ENCODE measurements at places on chromosomes 4 and X.

DNA sequence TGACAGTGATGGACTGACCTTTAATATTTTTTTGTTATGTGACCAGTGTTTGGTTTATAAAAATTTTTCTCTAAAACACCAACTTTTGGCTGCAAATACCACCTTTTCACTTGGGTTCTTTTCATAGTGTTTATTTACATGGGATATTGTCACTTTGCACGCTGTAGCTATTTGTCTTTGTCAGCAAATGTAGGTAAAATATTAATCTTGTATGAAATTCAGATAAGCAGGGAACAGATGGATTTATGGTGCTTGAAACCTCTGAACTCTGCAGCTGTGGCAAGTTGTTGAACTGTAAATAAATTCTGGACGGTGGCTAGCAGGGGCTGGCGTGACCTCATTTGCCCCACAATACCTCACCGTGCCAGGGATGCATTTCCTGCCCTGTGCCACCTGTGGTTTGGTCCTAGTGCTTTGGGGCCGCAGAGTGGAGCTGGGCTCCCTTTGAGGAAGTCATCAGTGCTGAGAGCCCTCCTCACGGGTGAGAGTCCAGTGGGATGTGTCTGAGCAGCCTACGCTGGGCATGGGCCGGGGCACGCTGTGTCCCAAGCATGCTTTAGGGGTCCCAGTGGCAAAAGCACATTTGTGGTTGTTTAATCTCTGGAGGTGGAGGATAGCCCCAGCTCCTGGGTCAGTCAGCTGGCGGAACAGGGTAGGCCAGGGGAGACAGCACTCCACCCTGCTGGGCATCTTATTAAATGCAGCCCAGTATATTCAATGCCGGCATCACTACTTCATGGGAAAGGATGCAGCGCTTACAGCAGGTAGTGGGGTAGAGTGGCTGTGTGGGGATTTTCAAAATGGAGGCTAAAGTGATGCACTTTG, 108.6 kb downstream of the TBL1X start:
- DNase-seq, result peak; percentile 76

- DNase-seq, result no peak
These were observed 50.6 kb downstream of the ZNF157 start for GRCh38 chrX:47420962-47421361.

DNA sequence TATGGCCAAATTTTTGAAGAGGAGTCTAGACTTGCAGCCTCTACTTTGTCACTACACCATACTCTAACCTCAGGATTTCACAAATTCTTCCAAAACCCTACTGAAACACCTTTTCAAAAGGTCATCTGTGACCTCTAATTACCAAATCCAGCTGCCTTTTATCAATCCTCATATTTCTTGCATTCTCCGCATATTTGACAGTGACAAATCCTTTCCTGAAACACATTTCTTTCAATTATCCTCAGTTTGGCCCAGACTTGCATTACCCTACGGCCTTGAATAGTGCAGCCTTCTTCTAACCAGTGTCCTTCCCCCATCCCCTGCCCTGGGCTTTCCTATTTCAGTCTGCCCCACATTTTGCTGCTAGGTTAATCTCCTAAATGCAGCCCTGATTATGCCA, 25.5 kb downstream of the MID2 start:
- DNase-seq, result no peak

DNA sequence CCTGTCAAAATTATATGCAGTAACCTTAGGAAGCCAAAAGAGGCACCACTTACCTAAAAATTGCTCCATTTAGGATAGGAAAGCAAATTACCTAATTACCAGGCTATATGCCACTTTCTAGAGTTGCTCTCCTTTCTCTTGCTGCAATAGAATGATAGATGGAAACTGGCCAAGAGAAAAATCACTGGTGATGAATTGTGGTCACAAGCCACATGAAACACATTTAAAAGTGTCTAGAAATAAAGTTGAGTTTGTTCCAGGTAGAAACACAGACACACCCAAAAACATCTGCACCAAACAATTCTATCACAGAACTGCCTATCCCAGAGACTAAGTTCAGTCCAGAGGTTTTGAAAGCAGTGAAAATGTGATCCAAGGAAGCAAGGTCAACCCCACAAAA, 337.7 kb downstream of the PCDH19 start:
- no peak for DNase-seq

DNA sequence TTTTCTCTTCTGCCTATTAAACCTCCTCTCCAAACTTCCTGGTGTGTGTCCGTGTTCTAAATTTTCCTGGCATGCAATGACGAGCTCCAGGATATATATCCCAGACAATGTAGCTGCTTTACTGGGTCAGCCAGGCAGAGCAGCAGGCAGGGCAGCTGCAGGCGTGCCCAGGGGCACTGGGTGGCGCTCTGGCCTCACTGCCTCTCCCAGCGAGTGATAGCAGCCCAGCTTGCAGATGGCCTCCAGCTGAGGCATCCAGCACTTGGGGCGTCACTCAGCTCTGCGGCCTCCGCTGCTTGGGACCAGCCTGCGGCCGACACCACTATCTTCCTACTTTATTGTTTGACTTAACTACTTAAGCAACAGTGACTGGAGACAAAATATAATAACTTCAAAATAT, 23.0 kb upstream of the UBA6 start:
- DNase-seq, result no peak

DNA sequence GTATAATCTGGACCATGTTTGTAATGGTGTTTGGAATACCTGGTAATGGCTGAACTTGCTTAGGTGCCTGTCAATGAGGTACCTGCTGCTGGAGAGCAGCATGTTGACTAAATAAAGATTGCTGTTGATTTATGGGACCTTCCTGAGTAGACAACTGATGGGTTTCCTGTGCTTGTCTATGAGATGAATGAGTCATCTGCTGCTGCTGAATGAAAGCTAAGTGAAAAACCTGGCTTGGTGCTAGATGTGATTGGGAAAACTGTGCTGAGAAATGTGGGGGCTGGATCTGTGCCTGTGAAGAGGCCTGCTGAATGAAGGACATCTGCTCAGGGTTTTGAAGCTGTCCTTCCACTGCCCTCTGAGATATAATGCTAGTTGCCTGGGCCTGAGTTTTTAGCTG, 69.6 kb downstream of the WNK3 start:
- peak; percentile 82 for DNase-seq

DNA sequence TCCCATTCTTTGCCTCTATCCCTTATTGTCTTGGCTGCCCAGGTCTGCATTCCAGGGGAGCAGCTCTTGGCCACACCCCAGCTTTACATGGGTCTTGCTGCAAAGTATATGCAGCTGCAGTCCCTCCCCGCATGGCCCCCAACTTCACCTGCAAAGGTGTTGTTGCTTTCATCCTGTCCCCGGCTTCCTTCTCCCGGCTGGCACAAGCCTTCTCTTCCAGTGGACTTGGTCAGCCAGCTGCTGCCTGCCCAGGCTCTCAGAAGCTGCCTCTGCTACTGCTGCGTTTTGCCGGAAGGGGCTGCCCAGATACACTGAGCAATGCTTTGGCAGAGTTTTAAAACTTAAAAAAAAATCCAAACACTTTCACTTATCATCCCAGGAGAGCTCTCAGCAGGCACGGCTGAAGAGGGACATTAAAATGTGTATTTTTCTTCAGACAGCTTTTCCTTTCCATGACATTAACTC, 121.2 kb upstream of the PDLIM3 start:
- no peak for DNase-seq

- DNase-seq, result no peak
These were observed 1.7 kb downstream of the GPRIN3 start for GRCh38 chr4:89305712-89306437.

- DNase-seq, result no peak
These were observed 168.5 kb upstream of the DMD start for GRCh38 chrX:33379839-33380238.

DNA sequence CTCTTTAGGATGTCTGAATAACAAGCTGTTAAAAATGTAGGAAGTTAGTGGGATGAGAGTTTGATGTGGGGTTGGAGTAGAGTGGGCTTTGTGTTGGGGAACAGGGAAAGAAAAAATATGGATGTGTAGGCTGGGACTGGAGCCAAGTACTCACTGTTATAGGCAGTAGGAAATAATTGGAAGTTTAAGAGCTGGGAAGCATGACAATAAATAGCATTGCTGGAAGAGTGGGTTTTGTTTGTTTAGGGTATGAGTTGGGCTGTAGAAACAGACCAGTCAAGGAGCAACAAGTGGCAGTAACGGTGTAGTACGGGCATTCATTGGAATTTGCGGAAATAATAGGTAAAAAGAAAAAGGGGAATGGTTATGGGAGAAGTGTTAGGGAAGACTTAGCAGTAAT, 81.6 kb downstream of the KDM6A start:
- no peak for DNase-seq

DNA sequence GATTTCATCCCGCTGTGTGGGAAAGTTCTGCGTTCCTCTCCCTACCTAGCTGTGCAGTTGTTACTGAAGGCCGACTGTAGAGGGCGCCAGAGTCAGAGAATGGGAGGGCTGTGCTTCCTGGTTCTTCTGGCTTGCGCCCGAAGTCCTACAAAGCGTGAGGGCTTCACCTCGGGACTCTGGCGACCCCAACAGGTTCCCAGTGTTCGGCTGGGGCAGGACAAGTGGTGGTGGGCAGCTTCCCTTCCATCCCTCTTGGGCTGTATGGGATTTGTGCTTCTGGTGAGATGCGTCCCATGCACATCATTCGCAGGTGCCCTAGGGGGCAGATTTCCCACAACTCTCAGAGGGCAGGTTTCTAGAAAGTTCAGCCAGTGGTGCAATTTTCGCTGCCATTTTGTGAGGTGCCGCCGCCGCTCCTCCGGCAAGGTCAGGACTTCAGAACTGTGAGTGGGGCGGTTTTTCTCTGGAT, 27.3 kb downstream of the CT45A1 start:
- DNase-seq, result no peak

- no peak for DNase-seq
These were observed 64.4 kb upstream of the KLHL13 start for GRCh38 chrX:118181030-118181429.

DNA sequence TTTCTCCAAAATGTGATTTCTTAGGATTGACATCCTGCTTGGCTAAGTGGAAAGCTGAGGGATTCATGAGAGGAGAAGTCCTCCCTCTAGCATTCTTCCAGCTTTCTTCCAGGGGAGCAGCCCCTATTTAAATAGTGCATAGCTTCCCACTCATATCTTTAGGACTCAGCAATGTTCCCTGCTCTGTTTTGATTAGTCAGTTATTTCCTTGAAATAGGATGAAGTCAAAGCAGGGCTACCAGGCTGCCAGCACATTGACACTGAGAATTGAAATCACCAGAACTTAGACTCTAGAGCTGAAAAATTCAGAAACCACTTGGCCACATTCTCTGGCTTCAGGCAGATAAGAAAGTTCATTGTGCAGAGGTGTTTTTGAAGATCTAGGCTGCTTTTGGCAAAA, 74.7 kb upstream of the SMAD1 start:
- DNase-seq, result no peak

DNA sequence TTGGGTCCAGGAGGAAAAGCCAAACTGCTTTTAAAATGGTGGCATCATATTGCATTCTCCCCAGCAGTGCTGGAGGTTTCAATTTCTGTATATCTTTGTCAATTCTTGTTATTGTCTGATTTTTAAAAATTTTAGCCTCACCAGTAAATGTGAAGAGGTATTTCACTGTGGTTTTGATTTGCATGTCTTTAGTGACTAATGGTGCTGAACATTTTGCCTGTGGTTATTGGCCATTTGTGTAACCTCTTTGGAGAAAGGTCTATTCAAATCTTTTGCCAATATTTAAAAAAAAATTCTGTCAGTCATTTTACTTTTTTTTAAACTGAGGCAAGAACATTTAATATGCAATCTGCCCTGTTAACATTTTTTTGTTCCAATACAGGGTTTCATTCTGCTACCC, 322.1 kb downstream of the TLL1 start:
- no peak for DNase-seq

DNA sequence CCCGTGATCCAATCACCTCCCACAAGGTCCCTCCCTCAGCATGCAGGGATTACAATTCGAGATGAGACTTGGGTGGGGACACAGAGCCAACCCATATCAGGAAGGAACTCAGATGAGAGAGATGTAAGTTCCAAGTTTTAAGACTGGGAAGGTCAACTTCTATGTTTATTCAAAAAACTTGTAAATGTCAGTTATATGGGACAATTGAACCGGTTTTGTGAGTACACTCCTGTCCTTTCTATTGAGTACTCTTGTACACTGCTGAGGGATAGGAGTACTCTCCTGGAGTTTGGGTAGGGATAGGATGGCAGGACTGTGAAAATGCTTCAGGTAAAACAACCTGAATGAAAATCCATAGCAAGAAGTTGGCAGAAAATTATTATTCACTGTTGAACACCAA, 239.1 kb downstream of the ZNF674 start:
- DNase-seq, result no peak

GRCh38 chrX:9414416-9414815, 50.4 kb upstream of the TBL1X start:
- DNase-seq, result no peak

DNA sequence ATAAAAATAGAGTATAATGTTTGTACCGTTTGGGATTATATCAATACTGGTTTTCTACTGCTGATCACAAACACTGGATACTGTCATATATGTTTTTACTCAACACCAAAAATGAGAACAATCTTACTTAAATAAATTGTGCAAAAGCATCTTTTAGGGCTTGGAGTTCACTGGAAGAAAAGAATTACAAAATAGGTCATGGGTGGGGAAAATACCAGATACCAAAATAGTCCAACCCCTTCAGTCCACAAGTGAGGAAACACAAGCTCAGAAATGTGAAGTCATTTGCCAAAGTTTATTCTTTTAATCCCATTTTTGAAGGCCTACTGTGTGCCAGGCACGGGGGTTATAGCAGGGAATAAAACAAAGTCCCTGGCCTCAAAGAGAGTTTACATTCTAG, 64.4 kb downstream of the ADGRG2 start:
- DNase-seq, result no peak

GRCh38 chr4:18917689-18918088, 896.1 kb upstream of the LCORL start:
- no peak for DNase-seq

- no peak for DNase-seq
These were observed 45.8 kb downstream of the MGST2 start for GRCh38 chr4:139711461-139711860.

DNA sequence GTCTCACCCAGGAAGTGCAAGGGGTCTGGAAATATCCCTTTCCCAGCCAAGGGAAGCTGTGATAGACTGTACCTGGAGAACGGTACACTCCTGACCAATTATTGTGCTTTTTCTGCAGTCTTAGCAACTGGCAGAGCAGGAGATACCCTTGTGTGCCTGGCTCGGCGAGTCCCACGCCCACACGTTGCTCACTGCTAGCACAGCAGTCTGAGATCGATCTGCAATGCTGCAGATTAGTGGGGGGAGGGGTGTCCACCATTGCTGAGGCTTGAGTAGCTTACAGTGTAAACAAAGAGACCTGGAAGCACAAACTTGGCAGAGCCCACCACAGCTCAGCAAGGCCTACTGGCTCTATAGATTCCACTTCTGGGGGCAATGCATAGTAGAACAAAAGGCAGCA, 138.5 kb downstream of the CHRDL1 start:
- no peak for DNase-seq

Data from DMS153 (cell line).